ENCODE measurements at places on chromosomes 6 and 20.

DNA sequence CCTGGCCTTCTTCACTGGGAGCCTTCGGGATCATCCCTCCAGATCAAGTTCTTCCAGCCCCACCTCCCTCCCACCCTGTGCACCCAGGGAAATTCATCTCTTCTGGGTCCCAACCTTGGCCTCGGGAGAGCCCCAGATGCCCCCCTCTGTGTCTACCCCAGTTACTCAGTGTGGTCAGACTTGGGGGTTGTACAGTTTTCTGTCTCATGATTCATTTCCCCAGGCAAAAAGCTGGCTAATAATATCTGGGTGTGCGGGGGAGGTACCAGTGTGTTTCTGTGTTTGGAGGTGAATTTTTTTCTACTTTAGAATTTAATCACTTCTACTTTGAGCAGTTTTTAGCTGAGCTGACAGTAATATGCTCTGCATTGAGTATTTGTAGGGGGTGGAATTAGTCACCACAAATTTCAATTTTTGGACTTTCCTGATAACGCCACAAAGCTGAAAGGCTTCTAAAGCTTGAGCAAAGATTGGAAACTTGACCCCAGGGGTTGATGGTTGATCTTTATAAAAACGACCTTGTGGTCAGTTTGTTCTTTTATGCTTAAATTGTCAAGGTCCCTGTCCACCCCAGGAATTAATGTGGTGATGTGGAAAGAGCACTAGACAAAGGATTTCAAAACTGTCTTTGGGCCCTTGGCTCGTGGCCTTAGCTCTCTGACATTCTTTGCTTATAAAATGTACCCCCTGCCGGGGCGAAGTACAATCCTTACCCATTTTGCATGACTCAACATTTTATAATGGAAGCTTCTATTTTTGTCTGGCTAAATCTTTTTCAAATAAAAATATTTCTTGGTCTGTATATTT, 284.7 kb upstream of the TAB2 start:
- no peak for DNase-seq

DNA sequence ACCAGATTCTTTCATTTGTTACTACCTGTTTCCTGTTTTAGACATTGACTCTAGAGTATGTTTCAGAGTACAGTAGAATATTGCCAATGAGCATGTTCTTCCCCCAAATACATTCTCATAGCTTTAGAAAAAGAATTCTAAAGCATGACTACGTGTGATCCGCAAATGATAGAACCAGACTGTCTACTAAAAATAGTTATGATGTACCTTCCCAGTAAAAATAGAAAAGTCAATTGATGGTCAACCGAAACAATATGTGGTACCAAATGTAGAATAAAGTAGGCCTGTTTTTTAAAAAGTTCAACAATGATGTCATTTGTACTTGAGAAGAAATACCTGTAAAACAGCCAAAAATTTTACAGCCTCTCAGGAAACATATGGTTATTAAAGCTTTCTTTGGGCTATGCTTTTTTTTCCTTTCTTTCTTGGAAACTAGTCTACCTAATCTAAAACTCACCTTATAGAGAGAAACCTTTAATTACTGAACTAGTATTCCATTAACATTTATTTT, 130.1 kb upstream of the MTHFD1L start:
- DNase-seq, result peak; percentile 36

- DNase-seq, result no peak
Observed at GRCh38 chr6:2734488-2735166, 16.1 kb downstream of the MYLK4 start.

DNA sequence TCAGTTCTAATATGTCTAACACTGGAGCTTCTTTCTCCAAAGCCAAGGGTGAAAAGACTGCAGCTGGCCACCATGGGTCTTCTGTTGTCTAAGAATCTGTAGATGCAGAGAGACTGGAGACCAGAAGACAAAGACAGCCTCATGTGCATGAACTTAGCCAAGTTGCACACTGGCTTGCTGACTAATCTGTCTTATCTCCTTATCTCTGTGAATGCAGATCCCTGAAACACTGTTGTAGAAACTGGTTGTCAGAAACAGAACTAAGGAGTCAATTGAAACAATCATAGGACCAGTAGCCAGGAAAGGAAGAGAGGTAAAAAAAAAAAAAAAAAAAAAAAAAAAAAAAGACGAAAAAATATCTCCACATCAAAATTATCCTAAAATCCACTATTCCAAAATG, 109.7 kb downstream of the BFSP1 start:
- DNase-seq, result no peak

GRCh38 chr20:10129749-10130148, 88.9 kb upstream of the SNAP25 start:
- no peak for DNase-seq

DNA sequence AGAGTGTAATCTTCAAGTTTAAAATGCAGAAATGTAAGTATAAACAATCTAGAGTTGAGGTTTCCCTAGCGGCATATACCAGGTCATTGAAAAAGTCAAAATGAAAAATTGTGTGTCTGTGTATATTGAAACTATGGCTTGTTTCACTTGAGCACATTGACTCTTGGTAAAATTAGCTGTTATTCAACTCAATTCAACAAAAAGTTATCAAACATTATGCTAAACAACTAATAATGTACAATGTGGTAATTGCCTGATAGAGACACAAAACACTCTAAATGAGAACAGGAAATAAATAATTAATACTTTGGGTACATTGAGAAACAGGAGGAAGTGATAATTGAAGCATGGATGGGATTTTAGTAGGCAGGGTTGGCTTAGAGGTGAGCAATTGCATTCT, 444.8 kb downstream of the CDKAL1 start:
- DNase-seq, result no peak

DNA sequence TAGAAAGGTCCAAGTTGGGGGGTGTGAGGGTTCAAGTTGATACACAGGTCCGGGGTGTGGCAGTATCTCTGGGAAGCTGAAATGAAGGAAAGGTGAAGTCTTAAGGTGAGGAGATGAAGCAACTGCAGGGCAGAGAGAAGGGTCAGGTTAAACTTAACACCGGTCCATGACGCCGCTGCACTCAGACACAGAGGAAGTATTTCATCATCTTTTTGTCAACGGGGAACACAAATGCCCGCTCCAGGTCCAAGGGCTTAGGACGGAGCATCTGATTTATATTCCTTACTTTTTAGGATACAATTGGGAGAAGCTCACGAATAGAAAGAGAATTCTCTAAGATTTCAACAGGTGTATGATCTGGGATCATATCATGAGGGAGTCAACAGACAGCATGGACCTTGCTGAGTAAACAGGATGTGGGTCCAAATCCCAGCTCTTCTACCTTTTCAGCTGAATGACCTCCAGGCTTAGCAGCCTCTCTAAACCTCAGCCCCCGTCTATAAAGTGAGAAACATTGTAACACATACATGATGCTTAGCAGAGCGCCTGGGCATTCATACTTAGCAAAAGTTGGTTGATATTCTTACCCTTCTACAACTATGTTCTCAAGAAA, 197.5 kb downstream of the ATXN1 start:
- no peak for DNase-seq

DNA sequence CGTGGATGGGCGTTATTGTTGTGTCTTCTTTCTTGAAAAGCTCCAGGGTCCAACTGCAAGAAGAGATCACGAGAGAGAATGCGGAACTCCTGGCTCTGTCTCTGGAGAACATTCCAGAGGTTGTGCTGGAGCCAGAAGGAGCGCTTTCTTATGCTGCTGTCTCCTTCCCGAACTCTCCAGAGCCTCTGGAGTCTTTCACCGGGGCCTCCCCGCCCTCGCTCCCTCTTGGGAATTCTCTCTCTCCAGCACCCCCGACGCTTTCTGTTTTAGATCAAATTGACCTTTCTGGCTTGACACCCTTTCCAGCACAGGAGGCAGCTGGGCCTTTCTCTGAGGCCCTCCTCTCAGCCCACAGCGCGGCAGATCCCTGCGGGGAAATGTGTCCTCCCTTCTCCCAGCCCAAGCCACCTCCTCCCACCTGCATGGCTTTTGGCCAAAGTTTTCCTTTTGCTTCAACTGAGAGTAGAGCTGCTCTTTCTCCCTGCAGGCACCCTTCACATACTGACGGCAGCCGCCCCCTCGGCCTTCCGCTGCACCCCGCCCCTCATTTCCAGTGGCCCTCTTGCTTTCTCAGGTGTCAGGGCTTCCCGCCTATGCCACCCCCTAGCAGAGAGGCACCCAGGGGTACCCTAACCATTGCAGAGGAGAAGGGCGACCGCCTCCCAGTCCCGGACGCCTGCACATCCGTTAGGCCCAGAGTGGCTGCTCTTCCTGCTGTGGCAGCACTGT, 6.6 kb upstream of the CCR6 start:
- DNase-seq, result peak; percentile 16

Data from forelimb muscle (tissue), 1 donor.